Activated T-cell treated with anti-CD3 and anti-CD28 coated beads, Interleukin-2, amount 50 U/mL, for 72 hours (primary cell): ENCODE measurements at places on chromosomes 7 and 10. TPM values are rescaled to one million over a fixed set of nuclear protein-coding genes. Genes with fewer than 3 reads are reported as not detected.

The SUGCT gene
- 1.6 TPM for total RNA-seq

The SDK1 gene
- 6.3 TPM for total RNA-seq

The NRP1 gene
- total RNA-seq, result 0.72 TPM

The GPR26 gene
- total RNA-seq, result not detected

The H2BK1 gene
- 3.4 TPM for total RNA-seq

The ANKRD22 gene
- total RNA-seq, result 0.24 TPM

The CCDC3 gene
- 5.0 TPM for total RNA-seq

The CWF19L1 gene
- total RNA-seq, result 73.1 TPM

The MYH16 gene
- total RNA-seq, result not detected

The ACSM6 gene
- not detected for total RNA-seq

The ZNF503 gene
- total RNA-seq, result 0.50 TPM

The SLC26A5 gene
- not detected for total RNA-seq

The C10orf53 gene
- not detected for total RNA-seq

GRCh38 chr7:108122181-108122580, 8.0 kb downstream of the LAMB4 start:
- DNase-seq, result no peak

GRCh38 chr10:61883371-61884025, 18.0 kb upstream of the ARID5B start:
- DNase-seq, result no peak

GRCh38 chr7:24328050-24328449, 44.1 kb downstream of the NPY start:
- no peak for DNase-seq

DNA sequence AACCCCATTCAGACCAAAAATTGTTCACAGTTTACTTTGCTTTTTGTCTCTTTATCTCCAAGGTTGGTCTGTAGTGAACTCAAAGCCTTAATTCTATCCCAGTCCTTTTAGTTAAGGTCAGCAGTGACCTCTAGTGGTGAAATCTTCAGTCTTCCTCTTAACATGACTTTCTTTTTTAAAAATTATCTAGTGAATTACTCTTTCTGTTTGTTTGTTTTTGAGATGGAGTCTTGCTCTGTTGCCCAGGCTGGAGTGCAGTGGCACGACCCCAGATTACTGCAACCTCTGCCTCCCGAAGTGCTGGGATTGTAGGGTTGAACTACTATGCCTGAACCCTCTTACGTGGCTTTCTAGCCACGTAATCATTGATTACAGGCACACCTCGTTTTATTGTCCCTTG, 25.0 kb downstream of the ZNF487 start:
- peak; percentile 23 for DNase-seq

GRCh38 chr10:99374526-99374925, 45.4 kb downstream of the CNNM1 start:
- DNase-seq, result no peak

- no peak for DNase-seq
These were observed 52.4 kb upstream of the TNS3 start for GRCh38 chr7:47634273-47634672.

DNA sequence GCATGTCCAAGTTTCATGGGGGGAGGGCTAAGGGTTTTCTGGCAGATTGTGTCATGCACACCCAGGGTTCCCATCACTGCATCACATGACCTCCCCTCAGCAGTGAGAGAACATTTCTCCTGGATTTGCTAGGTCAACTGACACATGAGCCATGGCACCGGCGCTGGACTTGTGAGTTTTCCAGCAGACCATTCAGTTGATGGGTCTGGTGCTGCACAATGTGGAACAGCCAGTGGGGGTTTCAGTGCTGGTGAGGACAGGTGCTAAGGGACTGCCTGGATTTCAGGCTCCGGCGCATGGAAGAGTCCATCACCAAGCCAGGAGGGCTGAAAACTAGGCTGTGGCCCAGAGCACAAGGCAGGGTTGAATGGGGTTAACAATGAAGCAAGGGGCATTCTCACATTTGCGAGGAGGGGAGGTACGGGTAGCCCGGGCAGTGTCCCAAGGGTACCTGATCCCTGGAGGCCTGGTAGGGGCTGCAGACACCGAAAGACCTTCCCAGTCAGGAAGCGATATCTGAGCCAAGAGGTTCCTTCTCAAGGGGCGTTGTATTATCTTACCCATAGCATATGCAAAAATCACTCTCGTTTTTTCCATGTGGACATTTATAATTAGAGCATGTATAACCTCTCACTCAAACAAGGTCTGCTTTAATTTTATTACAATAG, 203.0 kb downstream of the TNS3 start:
- no peak for DNase-seq

DNA sequence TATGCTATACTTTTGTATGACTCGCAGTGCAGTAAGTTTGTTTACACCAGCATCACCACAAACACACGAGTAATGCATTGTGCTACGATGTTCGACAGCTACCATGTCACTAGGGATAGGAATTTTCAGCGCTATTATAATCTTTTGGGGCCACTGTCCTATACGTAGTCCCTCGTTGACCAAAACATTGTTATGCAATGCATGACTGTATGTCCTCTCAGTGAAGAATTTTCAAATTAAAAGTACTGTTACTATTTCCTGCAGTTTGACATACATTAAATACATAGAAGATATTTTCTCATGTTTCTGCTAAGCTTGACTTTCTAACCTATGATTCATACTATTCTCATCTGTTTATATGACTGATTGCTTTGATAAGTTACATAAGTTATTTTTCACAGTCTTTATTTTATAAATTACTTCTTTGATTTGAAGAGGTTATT, 203.6 kb downstream of the VTI1A start:
- no peak for DNase-seq

- DNase-seq, result no peak
These were observed 43.1 kb downstream of the BAIAP2L1 start for GRCh38 chr7:98357751-98358161.

DNA sequence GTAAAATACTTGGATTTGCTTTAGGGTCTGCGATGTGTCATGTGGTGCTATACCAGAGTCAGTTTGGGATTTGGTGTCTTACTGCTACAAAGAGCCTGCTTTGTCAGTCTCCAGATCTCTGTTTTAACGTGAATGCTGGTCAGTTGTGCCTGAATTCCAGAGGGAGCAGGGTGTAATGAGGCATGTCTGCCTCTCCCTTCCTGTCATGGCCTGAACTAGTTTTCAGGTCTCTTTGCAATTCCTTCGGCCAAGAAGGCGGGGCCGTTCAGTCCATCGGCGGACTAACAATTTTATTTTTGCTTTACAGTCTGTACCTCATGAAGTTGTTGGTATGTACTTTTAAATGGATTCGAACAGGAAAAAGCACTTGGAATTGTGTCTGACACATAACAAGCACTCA, 465.1 kb upstream of the ADARB2 start:
- no peak for DNase-seq

- no peak for DNase-seq
These were observed 430.4 kb downstream of the TFEC start for GRCh38 chr7:115600207-115600606.

GRCh38 chr10:8962249-8962648, 907.8 kb downstream of the GATA3 start:
- no peak for DNase-seq

- no peak for DNase-seq
These were observed 526.2 kb upstream of the ADARB2 start for GRCh38 chr10:2263561-2263960.

GRCh38 chr10:33783557-33783956, 449.1 kb upstream of the NRP1 start:
- no peak for DNase-seq

GRCh38 chr10:121373411-121373810, 224.8 kb downstream of the FGFR2 start:
- DNase-seq, result no peak

DNA sequence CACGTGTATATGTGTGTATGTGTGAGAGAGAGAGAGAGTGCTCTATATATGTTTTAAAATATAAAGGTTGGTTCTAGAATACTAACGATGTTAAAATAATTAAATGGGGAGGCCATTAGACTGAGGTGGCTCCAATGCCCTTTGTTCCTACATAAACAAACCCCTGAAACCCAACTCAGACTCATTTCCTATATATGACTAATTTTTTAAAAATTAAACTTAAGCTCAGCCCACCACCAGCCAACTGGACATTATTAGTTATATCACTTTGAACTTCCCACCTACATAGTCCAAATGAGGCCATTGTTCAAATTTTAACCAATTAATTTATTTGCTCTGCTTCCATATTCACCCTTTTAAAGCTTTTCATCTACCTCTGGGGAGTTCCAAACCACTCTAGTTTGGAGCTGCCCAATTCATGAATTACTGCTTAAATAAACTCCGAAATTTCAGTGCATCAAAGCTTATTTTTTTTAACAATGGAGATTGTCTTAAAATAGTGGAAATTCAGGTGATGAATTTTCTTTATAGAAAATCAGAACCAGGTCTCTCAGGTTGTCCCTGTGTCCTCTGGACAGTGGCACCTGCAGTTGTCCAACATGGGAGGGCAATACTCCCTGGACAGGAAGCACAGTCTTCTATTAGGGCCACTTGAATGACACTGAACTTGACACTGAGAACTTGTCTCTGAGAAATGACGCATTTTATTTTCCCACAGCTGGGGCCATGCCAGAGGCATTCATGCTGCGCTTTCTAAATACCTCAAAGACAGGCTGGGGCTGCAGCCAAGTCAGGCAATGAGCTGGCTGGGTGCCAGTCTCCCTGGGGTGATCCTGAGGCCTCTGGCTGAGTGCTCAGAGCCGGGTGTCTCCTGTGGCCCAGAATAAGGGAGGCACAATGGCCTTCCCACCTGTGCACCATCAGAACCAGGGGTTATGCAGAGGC, 109.5 kb upstream of the TMEM72 start:
- no peak for DNase-seq

DNA sequence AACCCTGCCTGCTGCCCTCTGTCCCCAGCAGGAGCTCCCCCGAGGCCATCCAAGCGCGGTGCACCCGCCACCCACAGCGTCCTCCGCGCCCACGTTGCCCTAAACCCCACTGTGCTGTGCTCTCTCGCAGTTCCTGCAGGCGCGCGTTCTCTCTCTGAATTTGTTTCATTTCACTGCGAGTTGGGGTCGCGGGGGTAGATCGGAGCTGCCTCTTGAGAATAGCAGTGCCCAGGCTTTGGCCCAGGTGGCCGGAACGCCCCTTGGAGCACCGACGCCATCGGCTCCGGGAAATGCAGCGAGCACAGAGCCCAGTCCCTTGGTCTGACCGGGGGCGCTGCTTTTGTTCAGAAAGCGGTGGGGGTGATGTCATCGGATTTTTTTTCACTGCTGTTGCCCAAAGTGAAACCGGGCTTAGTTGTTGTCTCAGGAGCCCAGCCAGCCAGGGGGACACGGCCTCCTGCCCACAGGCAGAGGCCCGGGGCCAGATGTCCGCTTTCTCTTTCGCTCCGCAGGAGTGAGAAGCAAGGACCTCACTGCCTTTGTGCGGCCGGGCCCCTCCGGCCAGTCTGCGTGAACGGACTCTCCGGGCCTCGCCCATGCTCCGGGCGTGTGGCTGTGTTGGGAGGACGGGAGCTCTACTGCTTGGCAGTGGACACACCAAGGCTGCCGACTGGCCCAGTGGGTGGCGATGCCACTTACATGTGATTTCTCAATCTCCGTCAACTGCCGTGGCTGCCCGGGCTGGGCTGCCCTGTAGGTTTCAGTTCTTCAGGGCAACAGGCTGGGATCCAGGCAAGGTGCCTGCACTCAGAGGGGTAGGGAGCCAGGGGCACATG, 43.1 kb downstream of the FOXK1 start:
- peak; percentile 73 for DNase-seq

DNA sequence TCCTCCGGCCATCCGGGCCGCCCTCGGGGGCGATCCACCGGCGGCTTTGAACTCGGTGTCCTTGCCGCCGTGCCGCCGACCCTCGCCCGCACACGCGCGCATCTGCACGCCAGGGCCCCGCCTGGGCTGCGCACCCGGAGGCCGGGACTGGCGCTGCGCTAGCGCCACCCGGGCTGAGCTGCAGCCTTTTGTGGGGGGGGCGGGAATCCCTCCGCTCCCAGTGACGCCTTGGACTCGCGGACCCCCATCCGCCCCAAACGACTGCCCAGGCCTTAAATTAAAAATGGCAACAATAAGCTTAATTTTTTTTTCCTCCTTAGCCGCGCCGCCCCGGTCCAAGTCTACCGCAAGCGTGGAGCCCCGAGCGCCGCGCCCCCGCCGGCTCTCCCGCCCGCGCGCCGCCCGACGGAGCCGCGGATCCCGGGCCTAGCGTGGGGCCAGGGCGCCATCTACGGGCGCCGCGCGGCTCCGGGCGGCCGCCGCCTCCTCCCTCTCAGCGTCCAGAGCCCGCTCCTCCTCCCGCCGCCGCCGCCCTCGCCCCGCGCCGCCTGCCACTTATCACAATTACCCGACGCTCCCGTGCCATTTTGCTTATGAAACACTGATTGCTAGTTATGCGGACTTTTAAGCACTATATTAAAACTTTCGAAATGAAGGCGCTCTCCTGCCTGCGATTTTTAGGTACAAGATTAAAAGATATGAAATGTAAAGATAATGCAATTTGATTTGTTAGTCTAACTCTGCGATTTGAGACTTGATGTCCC, 7.5 kb upstream of the EBF3 start:
- DNase-seq, result peak; percentile 71

DNA sequence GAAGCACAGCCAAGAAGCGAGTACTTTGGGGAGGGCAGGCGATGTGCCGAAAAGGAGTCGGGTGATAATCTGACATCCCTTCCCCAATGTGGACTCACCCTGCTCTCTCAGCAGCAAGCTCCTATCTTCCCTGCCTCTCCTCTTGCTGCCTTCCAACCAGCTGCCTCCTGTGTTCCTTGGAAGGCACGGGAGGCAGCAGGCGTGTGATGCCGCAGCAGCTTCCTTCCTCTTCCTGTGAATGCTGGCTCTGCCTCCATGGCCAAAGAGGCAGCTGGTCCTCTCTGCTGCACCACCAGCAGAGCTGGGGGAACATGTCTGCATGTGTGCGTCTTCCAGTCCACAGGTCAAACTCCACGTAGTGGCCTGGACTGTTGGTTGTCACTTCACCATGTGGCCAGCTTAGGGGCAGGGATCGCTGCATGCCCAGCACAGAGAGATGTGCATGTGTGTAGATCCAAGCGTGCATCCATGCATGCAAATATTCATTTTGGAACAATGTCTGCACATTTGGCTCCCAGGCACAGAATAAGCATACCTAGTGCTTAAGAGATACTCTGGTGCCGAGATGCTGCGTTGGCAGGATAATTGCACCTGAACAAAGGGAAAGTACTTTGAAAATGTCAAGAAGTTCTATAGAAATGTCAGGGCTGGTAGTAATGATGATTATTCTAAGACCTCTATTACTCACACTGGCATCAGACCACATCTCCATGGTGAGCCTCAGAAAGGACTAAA, 499.8 kb downstream of the PLXNA4 start:
- DNase-seq, result no peak

DNA sequence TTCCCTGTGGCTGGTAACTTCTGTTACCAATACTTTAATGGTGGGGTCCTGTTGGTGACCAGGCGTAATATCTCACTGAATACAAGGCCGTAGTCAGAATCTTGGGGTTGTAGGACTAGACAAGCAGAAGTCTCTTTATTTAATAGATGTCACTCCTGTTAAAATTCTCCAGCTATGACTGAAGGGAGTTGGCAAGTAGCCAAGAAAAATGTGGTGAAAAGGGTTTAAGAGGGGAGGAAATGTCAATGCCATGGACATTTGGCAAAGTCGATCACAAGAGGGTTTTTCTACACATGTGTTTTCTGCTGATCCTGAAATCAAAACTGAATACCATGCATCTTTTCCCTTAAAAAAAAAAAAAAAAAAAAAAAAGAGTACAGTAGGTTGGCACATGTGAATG, 533.5 kb downstream of the AUTS2 start:
- no peak for DNase-seq
